ENCODE measurements at places on chromosomes 5 and 9. TPM values are rescaled to one million over a fixed set of nuclear protein-coding genes. Genes with fewer than 3 reads are reported as not detected.

DNA sequence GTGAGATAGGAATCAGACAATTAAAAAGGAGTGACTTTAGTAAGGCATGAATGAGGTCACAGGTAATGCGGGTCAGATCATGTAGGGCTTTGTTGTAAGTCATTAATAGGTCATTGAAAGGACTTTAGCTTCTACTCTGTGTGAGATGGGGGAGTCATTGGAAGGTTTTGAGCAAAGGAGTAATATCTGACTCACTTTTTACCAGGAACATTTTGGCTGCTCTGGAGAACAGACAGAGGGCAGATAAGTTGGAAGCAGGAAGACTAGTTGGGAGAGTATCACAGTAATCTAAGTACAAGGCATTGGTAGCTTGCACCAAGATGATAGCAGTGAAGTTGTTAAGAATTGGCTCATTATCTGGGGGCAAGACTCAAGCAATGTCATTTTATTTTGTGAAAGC lies 37.4 kb downstream of the KIF2A start:
- no peak for DNase-seq

ADAMTSL1 gene
- polyA plus RNA-seq = 17.8 TPM

TRAF1 gene
- polyA plus RNA-seq = 3.6 TPM

- no peak for DNase-seq
Measured at GRCh38 chr5:67732921-67733320, 482.6 kb upstream of the PIK3R1 start.

FGF1 gene
- polyA plus RNA-seq = 5.9 TPM

- no peak for DNase-seq
Measured at GRCh38 chr5:174118823-174119467, 73.4 kb downstream of the NSG2 start.

DNA sequence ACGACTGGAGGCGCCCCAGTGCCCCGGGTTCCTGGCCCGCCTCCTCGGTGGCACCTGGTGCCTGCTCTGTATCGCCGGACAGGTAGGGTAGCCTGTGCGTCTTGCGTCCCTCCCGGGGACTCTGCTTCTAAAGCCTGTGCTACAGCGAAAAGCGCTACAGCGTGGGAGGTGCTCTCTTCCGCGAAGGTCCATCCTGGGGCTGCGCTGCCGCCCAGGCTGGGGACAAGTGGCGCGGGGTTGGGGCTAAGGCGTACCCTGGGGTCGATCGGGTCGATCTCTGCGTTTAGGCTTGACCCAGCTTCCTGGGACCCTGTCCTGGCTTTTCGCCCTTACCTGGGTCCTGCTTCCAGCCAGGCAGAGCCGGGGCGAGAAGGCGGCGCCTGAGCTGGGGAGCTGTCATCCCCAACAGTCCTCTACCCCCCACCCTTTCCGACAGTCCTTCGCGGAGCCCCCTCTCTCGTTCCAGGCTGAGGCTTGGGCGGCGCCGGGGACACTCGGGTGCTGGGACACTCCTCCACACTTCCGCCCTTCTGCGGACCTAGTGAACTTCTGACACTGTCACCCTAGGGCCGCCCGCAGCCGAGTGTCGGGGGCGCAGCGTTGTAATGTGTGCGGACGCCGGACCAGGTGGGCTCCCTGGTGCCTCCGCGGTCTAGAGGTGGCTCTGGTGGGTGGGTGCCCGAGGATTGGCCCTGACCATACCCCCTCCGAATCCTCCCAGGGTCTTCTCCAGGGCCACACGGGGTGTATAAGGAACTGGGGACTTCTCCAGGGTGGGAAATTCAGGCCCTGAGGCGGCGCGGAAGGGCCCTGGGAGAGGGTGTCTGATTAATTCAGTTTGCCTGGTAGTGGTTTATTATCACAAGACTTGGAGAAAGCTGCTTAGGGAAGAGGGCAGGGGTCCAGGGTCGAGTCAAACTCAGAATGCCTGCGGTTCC lies 328.2 kb downstream of the SH3GL2 start:
- DNase-seq = peak; percentile 84

GABRP gene
- 1.4 TPM for polyA plus RNA-seq

DNA sequence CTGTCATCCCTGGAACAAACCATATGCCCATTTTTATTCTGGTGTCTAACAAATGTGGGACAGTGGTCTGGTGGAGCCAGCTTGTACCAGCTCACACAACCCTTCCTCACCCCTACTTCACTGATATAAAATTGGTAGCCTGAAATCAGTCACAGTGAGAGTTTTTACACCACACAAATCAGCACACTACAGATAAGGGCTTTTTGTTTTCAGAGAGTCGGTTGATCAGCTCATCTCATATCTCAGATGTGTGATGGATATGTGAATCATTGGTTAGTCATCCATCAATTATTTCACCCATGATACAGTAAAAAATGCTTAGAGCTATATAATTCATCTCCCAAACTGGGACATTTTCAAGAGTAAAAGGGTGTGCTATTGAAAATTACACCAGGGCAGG lies 529.2 kb downstream of the EBF1 start:
- no peak for DNase-seq

DNA sequence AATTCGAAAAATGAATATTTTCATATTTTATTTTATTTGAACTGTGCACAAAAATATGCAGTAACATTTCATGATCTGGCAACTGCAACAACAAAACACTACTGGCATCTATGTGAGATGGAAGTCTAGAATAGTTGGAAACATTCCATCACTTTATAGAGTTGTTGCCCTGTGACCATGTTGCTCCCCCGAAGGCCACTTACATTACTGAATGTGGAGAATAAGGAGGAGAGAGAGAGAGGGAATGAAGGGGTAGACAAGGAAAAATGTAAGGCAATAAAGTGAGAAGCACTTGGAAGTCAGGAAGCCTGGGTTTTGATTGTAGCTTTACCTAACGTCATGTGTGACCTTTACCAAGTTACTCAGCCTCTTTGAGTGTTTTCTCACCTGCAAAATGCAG lies 437.2 kb upstream of the EDIL3 start:
- no peak for DNase-seq
